ENCODE measurements at places on chromosomes 1 and 21.

- no peak for DNase-seq
Measured at GRCh38 chr21:34796518-34797200, 127.9 kb downstream of the CLIC6 start.

- no peak for DNase-seq
Measured at GRCh38 chr1:153963850-153964331, 554 bp upstream of the SLC39A1 start.

DNA sequence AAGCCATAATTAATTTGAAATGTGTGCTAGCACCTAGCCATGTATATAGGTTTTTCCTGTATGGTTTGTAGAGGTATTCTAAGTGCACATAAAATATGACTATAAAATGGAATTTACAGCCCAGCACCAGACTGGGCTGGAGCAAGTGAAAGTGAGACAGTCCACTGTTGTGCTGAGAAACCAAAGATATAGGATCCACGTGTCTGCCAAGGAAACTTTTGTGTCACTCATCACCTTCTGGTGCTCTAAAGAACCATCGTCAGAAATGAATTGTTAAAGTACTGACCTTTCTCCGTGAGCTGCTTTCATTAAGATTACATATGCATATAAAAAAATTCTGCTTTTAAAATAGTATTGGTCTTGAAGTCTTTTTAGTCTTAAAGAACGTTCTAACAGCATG is 141.0 kb upstream of the ZC3H11B start:
- no peak for DNase-seq

DNA sequence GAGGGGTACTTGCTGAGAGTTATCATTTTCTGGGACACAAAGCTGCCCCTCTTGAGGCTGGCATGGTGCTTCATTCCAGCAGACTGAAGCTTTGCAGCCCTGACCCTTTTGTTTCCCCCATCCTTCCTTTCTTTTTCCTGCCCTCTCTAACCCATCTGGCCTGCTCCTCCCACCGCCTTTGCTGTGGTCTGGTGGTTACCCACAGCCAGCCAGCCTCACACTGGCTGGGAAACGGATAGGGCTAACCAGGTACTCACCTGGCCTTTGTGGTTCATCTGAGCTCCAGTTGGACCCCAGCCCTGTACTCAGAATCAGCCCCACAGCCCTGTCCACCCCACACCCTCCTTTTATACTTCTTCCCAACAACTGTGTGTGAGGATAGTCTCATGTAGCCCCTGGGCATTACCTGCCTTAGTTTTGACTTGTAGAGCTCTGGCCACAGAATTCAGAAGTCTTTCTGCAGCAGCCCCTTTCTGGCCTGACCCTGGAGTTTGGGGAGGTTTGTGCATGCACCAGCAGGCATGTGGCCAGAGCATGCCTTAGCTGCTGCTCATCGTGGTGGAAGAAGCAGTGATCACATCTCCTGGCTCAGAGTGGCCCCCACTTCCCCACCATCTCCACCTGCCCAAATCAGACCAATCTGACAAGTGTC is 138.0 kb downstream of the TRABD2B start:
- no peak for DNase-seq

DNA sequence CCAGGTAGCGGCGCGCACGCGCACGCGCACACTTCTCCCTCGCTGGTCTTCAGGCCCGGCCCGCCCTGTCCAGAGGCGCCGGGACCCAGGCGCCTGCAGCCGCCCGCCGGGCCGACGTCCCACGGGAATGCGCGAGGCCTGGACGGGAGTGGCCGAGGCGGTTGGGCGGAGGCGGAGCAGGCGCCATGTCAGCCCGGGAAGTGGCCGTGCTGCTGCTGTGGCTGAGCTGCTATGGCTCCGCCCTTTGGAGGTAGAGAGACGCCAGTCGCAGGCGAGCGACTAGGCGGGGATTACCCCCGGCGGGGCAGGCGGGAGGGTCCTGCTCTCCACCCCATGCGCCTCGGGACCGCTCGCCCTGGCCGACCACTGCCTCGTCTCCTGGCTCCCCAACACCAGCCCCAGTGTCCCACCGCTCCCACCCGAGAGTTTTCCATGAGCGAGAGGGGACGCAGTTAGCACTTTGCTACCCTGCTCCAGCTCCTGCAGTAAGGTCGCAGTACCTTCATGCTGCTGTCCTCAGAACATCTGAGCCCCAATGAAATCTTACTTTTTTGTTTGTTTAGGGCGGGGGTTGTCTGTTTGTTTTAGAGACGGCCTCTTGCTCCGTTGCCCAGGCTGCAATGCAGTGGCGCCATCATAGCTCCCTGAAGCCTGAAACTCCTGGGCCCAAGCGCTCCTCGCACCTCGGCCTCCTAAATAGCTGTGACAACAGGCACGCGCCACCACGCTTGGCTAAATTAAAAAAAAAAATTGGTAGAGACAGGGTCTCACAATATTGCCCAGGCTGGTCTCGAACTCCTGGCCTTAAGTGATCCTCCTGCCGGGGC is at the start of gene CATSPERE:
Gene CATSPERE (plus strand): TSS at position 29 of the 827 bp plus-strand sequence. CDS start 157 bp downstream, at position 186.
- peak; percentile 66 for DNase-seq

GRCh38 chr1:29236712-29237128 is 398 bp downstream of the PTPRU start:
- no peak for DNase-seq

GRCh38 chr1:64850846-64851245 is 106.0 kb downstream of the RAVER2 start:
- no peak for DNase-seq

GRCh38 chr1:202351725-202352124 is 3.2 kb downstream of the PPP1R12B start:
- DNase-seq = no peak

DNA sequence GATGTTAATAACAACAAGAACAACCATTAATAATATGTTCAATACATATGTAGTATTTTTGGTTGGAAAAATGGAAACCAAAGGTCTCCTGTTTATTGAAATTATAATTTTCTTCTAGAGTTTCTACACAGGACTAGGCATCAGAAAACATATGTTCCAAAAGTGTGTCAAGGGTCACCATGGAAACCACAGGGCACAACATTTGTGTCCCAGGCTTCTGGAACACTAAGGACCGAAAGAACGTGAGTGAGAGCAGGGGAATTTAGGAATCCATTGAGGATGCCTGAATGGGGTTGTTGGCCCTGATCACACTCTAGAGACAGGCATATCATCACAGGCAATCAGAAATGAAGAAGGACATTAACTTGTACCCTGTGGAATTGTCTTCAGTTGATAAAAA is 7.5 kb upstream of the CDC14A start:
- DNase-seq = no peak

DNA sequence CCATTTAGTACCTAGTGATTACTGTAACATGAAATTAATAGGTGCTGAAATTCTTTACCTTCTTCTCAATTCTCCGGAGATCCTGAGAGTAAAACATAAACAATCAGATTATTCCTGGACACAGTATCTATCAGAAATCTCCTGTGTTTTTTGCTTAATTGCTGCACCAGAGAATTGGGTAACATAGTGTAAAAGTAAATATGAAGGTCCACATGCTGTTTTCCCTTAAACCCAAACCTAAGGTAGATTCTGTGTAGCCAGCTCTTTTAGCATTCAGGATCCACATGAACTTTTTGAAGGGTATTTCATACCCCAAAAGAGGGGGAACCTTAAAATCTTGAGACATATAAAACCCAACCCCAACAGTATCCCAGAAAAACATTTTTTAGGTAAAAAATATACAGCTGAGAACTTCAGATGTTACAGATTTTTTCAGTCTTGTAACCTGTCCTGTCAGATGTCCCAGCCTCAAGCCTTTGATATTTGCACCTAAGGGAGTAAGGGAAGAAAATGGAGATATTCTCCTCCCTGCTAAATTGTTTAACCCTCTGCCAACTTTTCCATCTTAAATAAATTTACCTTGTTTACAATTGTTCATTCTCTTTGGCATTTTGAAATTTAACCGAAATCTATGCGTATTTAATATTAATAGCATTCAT is 11.2 kb downstream of the ODR4 start:
- DNase-seq = no peak

DNA sequence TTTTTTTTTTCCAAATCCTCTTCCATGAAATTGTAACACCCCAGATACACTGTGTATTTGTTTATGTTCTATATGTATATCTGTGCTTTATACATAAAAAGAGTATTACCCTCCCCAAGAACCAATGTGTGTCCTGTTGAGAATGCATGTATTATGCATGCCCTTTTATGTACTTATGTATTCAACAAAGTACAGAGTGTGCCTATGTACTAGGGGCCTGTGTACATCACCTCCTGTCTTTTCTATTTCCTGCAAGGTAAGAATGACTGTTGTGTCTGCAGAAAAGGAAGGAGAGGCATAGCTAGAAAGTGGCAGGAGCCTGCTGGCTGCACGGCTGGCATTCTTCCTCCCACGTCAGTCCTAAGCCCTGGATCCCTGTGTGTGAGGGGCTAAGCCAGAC is 7.0 kb downstream of the TMEM61 start:
- no peak for DNase-seq

DNA sequence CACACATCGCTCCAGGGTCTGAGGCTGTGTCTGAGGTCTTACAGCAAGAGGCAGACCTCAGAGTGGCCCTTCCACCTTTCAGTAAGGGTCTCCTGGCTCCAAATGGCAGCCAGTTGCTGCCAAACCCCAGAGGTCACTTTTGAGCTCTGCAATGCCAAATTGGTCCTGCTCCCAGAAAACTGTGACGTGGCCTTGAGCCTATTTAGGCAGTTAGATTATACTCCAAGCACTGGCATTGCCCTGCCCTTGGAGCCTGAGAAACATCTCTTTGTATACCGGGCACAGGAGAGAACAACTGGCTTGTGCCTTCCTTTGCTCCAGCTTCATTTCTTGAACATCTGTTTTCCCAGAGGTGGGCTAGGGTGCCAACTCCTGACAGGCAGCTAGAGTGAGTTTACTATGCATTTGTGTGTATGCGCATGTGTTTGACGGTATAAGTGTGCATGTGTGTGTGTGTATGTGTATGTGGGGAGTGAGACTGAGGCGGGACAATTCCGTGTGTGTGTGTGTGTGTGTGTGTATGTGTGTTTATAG is 134.5 kb downstream of the IER5 start:
- no peak for DNase-seq

DNA sequence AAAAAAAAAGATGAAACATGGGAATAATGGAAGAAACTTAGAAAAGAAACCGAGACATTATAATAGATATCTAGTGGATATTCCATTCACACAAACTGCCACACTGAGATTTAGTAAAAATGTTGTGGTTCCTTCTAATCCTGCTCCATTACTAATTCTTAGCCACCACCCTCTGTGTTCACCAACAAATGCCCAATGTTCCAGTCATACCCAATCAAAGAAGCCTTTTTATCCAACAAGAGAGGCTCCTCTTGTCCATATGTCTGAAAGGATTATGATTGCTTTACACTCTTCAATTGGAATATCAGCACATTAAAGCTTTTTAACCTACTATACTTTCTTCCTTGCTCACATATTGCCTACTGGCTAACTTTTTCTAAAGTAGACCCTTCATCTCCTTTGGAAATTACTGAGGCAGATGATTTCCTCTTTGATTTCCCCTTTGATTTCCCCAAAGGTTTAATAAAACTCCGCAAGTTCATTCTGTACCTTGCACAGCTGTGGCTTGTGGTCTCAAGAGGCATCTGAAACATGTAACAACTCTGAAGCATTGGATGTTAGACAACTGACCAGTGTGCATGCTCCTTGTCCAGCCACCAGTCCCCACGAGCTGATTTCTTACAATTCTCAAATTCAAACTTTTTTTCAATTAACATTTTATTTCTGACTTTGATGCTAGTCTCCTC is 305.6 kb upstream of the LYPLAL1 start:
- DNase-seq = no peak

DNA sequence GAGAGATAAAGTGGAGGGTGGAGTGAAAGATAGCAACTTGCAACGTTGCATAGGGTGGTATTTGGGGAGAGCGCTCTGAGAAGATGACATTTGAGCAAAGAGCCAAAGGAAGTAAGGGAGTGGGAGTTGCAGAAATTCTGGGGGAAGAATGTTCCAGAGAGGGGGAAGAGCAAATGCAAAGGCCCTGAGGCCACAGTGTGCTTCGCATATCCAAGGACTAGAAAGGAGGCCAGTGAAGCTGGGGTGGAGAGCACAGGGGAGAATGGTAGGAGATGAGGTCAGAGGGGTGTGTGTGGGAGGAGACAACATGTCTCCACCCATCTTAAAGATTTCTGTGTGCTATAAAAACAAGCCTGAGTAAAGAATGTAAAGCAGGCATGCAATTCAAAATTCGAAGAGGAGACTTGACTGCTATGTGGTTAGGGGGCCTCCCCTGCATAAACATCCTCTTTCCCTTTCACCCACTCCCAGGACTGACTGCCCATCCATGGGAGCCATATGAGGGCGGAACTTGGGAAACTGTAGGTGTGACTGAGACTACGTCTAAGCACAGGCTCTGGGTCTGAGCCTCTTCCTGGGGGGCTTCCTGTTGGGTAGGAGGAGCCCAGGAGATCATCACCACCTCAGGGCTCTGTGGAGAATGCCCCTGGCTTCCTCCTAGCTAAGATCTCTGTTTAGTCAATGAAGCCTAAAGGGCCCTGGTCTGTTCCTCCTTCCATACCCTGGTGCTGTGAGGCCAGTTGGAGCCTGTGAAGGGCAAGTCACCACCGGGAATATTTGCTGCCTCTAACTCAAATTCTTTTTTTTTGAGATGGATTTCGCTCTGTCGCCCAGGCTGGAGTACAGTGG is 2.9 kb upstream of the CLIC4 start:
- DNase-seq = no peak

DNA sequence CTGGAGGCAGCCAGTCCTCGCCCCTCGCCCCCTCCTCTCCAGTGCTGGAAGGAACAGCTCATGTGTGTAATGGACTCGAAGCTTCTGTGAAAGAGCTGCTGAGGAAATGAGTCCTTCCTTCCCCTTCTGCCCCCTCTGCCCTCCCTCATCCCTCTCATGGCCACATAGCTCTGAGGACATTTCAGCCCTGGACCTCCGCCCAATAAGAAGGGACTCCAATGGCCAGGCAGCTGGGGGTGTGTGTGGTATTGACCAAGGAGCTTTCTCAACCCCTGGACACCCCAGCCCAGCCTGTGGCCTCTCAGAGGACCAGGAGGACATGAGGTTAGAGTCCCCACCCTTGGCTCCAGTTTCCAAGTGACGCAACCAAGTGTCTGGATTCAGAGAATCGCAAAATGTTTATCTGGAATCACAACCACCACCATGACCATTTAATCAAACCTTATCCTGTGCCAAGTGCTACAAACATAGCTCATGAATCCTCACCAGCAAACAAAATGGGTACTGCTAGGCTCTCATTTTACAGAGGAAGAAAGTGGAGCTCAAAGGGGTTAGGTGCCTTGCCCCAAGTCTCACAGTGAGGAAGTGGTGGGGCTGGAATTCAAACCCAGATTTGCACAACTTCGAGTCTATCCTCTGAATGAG is 47.8 kb upstream of the ECE1 start:
- peak; percentile 42 for DNase-seq

- DNase-seq = no peak
Measured at GRCh38 chr1:24551960-24552571, 3.8 kb upstream of the NCMAP start.

- no peak for DNase-seq
Measured at GRCh38 chr1:95734560-95734959, 500.6 kb downstream of the RWDD3 start.

DNA sequence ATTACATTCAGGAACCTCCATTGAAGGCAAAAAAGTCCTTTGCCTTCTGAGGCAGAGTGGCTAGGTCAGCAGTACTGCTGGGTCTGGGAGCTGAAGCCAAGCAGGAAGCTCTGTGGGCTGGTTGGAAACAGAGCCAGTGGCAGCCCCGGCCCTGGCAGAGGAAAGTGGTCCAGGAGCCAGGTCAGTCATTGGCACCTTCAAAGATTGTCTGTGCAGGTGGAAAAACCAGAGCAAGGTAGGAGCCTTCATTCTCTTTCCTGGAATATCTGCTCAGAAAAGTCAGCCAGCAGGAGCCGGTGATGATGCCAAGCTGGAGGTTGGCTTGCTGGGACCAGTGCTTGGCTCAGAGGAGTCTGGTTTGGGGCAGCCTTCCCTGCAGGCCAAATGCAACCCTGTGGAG is 12.5 kb upstream of the DISP3 start:
- DNase-seq = no peak
